ENCODE measurements at places on chromosomes 3 and 15.

GRCh38 chr3:86653661-86654205 lies 337.2 kb downstream of the VGLL3 start:
- peak; percentile 5 for DNase-seq

- DNase-seq: no peak
Measured at GRCh38 chr3:112778353-112778948, 68.2 kb downstream of the CD200R1L start.

- no peak for DNase-seq
Measured at GRCh38 chr3:140469491-140469890, 208.4 kb upstream of the TRIM42 start.

- no peak for DNase-seq
Measured at GRCh38 chr15:34355241-34355640, 11.8 kb downstream of the LPCAT4 start.

- DNase-seq: peak; percentile 59
Measured at GRCh38 chr3:127628788-127629466, at the start of gene PODXL2. Gene PODXL2, plus strand, starts transcription at chr3:127629185. Its CDS starts 35 bp downstream, at chr3:127629220.

DNA sequence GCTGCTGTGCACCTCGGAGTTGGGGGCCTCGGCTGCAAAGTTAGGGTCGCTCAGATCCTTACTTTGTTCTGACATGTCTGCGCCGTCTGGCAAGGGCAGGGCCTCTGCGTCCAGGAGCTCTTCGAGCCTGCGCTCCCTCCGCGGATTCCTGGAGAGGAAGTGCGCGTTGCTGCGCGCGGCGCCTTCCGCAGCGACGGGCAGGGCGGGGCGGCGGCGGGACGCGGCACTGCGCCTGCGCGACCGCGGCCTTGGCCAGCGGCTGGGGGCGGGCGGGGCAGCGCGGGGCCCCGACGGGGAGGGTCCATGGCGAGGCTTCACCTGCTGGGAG lies at the start of gene NDN:
Gene NDN (minus strand): TSS at position 163 of the 328 bp plus-strand sequence. CDS start 88 bp downstream, at position 75.
- peak; percentile 55 for DNase-seq

DNA sequence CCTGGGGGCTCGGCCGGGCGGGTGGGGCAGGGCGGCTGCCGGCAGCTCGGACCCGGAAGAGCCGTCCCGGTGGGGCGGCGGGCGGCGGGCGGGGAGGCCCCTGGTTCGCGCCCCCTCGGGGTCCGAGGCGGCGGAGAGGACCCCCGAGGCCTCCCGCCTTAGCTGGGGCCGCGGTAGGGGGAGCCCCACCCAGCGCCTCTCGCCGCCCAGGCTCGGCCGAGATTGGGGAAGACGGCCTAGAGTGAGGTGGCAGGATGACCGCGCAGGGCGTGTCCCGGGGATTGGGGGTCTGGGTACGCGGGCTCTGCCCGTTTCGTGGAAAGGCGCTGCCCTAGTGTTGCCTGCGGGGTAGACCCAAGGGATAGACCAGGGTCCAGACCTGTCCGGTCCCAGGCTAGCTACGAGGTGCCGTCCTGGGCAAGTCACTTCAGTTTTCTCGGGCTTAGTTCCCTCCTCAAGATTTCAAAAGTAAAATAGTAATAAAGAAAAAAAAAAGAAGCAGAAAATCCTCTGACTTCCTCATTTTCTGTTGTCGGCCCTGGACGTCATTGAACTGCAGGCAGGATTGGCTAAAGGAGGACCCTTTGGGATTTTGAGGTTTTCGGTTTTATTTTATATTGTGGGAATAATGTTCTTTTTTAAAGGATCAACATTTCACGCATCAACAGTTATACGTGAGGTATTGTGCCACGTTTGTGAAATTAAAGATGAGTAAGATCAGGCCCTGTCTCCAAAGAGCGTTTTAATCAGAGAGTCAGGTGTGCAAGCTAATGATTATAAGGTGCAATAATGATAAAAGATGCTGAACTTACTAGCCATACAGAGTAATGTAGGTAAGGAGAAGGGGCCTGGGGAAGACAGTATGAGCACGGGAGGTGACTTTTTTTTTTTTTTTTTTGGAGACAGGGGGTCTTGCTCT lies 679 bp downstream of the IQGAP1 start:
- DNase-seq: peak; percentile 51

DNA sequence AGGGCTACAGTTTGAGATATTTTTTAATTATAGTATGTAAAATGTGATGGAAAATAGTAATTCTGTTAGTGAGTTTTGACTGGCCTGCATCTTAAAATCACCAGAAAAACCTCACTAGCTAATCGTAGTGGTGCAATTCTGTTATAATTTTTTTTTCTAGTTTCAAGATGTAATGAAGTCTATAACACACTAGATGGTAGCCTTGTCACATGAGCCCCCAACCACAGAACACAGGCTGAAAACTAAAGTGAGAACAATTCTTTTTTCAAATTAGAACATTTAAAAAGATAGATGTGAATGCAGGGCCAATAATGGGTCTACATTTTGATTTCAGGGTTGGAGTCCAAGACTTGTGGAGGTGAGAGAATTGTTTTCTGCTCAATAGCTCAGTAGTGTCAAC lies 83.3 kb upstream of the KCNH8 start:
- peak; percentile 63 for DNase-seq

GRCh38 chr15:96333131-96334016 lies 2.9 kb downstream of the NR2F2 start:
- DNase-seq: no peak

GRCh38 chr15:33068511-33068990 lies 126.0 kb downstream of the FMN1 start:
- peak; percentile 14 for DNase-seq

DNA sequence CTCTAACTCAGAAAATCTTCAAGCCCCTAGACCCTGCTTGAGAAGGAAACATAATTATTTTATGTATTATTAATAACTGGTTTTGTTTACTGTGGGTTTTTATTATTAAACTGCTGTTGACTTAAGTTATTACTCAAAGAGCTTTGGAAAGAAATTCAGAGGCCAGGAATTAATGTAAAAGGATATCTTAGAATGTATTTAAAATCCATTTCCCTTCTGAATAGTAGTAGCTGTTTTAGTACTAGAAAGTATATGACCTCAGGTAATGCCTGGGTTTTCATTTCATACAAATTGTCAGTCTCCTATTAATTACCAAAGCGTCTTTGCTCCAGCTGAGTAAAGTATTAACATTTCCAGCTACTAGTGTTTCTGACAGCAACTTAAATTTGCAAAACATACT lies 223.1 kb downstream of the ITPR1 start:
- DNase-seq: no peak

DNA sequence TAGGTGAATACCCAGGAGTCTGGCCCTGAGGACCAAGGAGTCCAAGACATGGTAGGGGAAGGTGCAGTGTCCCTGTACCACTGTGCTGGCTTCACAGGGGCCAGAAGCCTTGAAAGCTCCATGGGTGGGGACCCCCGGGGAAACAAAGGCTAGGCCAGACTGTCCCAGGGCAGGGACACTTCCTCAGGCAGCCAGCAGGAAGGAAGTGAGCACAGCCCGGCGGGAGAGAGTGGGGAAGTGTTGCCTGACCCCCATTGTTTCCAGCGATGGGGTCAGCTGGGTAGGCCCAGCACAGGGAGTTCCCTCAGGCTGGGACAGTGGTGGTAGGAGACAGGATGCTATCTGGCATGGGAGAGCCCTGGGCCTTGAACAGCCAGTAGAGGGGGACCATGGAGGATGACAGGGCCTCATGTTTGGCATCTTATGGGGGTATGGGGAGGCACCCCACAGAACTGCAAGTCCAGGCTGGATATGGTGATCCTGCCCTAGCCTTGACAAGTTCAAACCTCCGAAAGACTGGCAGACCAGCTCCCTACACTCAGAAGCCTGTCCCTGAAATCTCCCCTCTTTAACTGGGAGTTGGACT lies 1.2 kb upstream of the HYAL2 start:
- no peak for DNase-seq

DNA sequence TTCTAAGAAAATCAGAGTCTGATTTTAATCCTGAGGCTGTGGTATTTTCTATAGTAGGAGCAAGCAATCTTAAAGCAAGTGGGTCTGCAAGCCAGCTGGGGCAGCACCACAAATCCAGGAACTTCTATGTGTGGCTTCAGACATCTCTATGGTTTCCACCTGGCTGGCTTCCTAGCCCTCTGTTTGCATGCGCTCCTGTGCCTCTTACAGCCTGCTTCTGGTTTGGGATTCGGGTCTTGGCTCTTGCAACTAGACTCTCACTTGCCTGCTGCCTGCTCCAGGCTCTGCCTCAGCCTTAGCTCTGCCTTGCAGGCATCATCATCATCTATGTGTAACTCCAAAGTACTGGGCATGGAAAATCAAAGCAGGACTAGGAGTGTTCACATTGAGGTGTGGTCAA lies 43.4 kb downstream of the MINDY4B start:
- DNase-seq: no peak

DNA sequence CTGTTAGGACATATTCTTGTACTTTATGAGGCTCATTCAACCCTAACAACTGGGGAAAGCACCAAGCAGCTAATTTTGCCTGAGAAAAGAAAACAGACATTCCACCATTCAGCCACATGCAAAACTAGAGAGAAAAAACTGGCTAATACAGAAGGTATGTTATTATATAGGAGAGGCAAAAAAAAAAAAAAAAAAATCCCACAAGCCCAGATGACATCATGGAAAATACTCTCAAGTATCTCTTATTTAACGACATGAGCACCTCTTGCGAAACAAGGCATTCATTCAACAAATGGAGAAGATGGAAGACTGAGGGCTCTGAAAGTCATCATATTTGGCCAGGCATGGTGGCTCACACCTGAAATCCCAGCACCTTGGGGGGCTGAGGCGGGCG lies 61.5 kb downstream of the PRICKLE2 start:
- DNase-seq: no peak

DNA sequence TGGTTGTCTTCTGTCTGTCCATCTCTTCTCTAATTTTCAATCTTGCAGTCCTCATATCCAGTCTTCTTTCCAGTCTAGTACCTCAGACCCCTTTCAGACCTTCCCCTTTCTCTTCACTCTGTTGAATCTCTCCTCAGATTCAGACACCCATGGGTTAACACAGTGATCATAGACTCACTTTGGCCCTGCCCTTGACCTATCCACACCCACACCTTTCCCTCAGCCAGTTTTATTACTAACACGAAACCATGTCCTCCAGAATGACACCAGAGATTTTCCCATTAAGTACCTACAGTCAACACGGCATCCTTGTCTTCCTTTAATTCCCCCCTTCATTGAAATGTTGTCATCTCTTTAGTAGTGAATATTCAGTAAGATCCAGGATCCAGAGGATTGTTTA lies 74.5 kb upstream of the UBE2E2 start:
- no peak for DNase-seq

DNA sequence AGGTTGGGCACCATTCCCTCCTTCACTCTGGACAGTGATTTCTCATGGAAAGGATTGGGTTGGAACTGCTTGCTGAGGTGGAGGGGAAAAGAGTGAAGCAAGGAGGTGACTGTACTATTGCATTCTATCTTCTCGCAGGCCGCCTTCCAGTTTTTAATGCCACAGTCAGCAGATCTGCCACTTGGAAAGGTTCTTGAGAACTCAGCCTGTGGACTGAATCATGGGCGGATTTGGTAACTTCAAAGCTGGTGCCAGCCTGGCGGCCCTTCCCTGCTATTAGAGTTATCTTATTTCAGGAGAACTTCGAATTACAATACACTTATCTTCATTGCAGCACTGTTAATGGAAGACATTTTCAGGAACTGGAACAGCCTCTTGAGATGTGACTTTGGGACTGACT lies 23.1 kb upstream of the SLC28A2 start:
- DNase-seq: no peak

DNA sequence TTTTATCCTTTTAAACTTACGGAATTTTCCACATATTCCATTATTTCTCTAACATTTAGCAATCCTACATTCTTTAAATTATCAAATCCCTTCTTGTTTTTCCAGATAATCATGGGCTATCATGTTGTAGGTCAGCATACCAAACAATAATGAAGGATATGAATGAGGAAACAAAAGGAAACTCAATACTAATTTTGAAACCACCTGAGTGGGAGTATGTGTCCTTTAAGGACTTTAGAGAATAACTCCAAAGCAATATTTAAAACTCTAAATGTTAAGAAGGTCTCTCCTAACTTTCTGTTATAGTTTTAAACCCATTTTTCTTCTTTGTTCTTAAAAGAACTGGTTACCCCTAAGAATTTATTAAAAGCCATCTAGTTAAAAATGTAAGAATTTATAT lies 43.0 kb downstream of the TP53BP1 start:
- no peak for DNase-seq

GRCh38 chr15:25329696-25330095 lies 109.1 kb downstream of the UBE3A start:
- no peak for DNase-seq

- no peak for DNase-seq
Measured at GRCh38 chr3:124919756-124920155, 14.8 kb downstream of the MUC13 start.

All from Ammon's horn (tissue), 1 donor.